Stimulated activated CD4-positive, alpha-beta T cell treated with anti-CD3 and anti-CD28 coated beads, Interleukin-4, amount 100 ng/mL, for 24 hours (primary cell): ENCODE measurements at places on chromosomes 16 and 17.

DNA sequence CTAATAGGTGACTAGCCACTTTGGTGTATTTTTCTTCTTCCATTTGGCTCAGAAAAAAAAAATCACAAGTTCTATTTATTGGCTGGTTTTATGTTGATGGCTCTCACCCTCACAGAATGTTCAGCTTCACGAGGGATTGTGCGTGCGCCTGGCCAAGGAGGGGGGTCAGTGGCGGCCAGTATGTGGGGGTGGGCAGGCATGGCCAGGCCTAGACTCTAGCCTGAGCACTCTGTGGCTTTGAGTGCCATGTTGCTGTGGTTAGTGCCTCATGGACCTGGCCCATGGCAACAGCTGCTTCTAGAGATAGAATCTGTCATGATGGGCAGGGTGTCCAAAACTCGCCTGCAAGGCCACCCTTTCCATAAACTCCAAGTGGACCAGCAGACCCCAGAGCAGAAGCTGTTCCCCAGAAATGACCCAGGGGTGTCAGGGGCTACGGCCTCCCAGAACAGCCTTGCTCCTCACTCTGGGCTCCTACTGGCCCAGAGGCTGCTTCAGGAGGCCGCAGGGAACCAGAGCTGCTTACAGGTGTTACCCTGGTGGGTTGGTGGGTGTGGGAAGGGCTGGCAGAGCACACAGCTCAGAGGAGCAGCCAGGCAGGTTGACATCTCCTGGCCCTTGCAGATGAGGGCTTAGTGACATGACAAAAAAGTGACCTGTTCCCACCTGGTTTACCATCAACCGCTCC, 124.9 kb downstream of the SOCS1 start:
- DNase-seq = no peak

DNA sequence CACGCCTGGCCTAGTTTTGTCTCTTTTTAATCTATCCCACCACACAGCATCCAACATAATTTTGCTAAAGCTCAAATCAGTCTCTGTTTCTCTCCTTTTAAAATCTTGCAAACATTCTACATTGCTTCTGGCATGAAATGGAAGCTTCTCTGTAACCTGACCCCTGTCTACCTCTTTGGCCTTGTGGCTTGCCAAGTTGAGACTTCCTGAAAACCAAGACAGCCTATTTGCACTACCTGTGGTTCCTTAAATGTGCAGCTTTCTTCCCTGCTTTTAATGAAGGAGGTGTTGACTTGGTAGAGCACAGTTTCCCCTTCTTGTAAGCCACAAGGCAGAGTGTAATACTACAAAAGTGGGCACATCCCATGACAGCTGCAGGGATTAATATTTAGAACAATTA, 6.0 kb upstream of the CCL3 start:
- DNase-seq = no peak

DNA sequence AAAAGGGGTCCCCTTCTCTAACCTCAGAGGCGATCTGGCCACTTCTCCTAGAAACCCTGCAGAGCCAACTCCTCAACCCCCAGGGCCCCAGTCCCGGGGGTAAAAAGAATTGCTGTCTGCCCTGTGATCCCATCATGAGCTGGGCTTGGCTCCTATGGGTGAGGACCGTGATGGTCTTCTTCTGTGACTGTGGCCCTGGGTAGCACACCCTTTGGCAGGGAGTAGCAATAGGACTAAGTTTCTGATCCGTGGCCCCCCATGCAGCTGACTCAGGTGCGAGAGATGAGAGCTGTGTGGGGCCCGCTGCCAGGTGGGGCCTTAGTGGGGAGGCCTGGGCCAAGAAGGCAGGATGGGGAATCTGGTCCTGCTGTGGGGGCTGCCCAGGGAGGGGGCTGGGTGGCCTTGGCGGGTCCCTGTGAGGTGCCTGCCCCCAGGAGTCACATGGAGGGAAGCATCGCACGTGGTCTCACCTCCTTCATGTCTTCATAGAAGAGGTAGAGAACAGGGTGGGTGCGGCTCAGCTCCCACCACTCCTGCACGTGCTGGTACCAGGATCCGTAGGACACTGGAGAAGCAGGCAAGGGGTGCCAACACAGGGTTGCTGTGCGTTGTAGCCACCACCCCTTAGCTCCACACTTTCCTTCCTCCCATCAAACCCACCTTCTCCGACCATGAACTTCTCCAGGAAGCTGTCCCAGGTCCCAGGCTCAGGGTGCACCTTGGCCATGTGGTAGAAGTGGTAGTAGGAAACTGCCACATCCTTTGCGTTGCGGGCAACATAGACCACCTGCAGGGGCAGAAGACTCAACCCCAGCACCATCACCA, 3.3 kb downstream of the SULT1A1 start:
- DNase-seq = no peak

DNA sequence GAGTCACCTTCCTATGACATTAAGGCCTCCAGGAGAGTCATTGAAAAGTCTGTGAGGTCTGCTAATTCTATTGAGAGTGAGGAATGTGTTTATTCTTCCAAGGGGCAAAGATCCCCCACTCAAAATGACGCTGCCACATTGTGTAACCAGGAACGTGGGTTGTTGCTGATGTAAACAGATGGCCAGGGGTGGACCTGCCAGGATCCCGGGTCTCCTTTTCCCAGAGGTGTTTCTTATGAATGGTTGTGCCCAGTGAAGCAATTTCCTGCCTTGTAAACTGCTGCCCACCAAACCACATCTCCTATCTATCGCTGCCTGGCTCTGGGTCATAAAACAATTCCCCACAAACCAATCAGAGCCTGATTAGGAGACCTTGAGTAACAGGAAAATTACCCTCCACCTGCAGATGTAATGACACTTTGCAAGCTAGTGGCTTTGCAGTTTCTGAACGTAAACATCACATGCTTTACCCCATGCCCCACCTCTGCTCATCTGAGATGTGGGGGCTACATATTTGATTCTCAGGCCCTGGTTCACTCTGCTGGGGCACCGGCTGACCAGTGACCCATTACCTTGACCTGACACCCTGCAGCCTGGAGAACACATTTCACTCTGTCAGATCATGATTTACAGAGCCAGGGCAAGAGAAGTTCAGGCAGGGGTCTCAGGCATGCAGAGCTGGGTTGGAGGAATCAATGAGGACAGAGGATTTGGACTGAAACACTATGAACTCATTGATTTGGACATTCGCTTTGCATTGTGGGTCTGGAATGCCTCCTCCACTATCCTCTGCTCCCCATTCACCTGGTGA, 33.1 kb upstream of the DDX52 start:
- DNase-seq = no peak
